ENCODE measurements at places on chromosomes 7 and 10.

GRCh38 chr7:126953461-126953860, 299.3 kb downstream of the GRM8 start:
- DNase-seq = no peak

GRCh38 chr7:110003827-110004226, 1087.1 kb upstream of the LRRN3 start:
- no peak for DNase-seq

GRCh38 chr7:106064316-106064715, 47.8 kb downstream of the SYPL1 start:
- DNase-seq = peak; percentile 31

DNA sequence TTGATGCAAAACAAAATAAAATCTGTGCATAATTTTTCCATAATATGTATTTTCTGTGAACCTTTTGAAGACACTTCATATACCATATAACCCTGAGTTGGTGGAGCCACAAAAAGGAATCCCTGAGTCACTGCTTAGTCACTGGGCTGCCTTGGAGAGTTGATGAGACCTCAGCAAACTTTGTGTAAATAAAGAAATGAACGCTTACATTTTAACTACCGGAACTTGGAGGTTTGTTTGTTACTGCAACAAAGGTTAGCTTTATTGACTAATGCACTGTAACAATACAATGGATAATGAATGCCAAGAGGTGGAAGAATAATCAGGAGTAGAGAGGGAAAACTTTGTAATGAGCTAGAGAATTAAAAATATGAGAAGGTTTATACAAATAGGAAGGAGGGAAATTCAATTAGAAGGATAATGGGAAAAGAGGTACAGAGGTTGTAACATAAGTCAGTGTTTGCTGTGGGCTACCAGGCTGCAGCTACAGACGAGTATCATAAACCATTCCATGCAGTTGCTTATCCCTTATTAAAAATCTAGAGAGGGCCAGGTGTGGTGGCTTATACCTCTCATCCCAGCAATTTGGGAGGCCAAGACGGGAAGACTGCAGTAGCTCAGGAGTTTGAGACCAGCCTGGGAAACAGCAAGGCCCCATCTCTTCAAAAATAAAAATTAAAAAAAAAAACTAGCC, 1042.1 kb downstream of the TYW1 start:
- DNase-seq = no peak

GRCh38 chr7:157793087-157793353, 456.2 kb downstream of the DNAJB6 start:
- no peak for DNase-seq

GRCh38 chr10:71638064-71638821, 81.3 kb downstream of the C10orf105 start:
- no peak for DNase-seq
